ENCODE measurements at places on chromosomes 5 and 9. TPM values are rescaled to one million over a fixed set of nuclear protein-coding genes. Genes with fewer than 3 reads are reported as not detected.

The TRPM3 gene
- 0.84 TPM for total RNA-seq

The LEAP2 gene
- 12.0 TPM for total RNA-seq

The MSMP gene
- total RNA-seq: not detected

The PCDHGB4 gene
- total RNA-seq: 1.7 TPM

The F2R gene
- total RNA-seq: 18.7 TPM

The NMRK1 gene
- total RNA-seq: 6.8 TPM

The PAPPA gene
- 0.33 TPM for total RNA-seq

The EIF4EBP3 gene
- 1.5 TPM for total RNA-seq

Measured in liver (tissue), 10 donors.